ENCODE measurements at places on chromosomes 7 and 10. TPM values are rescaled to one million over a fixed set of nuclear protein-coding genes. Genes with fewer than 3 reads are reported as not detected.
A peak's percentile ranks its signal among the peaks of the same experiment; 100 is the strongest.

GRCh38 chr7:128837521-128837921 is 7.3 kb downstream of the FLNC start:
- DNase-seq, result no peak

- peak; percentile 78 for DNase-seq
Measured at GRCh38 chr7:20329389-20330238, 1.1 kb upstream of the ITGB8 start.

DNA sequence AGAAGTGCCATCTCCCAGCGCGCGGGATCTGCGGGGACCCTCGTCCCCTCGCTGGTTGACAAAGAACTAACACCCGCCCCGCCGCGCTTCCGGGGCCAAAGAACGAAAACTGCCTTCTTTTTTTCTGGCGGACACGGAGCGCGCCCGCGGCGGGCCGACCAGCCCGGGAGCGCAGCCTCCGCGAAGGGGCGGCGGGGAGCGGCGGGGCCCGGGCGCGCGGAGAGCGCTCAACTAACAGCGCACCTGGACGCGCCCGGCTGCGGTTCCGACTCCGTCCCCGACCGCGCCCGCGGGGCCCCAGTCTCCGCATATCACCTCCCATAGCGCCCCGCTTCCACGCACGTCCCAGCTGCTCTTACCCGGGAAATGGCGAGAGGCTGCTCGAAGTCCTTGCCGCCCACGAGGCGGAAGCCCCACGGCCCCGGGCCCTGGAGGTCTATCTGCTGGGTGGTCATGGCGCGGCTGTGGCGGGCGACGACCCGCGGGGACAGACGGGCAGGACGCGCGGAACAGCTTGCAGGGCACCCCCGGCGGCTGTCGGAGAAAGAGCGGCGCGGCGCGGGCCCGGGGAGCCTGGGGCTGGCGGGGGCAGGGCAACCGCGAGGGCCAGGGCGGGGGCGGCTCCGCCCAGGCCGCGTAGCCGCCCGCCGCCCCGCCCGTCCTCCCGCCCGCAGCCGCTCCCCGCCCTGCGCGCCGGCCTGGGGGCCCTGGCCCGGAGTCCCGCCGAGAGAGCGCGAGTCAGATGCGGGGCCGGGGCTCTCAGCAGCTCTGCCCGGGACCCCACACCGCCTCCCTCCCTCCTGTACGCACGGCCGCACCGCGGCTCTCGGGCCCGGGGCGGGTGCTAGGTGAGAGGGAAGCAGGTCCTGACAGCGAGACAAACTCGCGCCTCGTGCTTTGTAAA is at the start of gene PDLIM1:
TSS of gene PDLIM1 (minus strand) at position 543 of the 904 bp plus-strand sequence. CDS start at position 455, 88 bp downstream.
- DNase-seq, result no peak

DNA sequence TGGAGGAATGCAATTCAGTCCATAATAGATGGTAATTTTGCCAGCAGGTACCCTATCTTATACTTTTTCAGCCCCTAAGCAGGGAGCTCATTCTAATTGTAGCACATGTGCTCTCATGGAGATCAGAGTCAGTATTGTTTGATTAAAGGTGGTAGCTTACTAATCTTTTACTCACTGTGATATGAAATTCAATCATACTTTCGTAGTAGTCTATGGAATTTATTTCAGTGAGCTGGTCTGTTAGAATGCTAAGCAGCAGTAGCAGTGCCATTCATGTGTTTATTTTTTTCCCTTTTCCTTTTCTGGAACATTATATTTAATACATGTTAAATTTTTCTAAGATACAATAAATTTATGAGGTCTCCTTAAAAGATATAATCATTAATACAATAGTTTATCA is 109.0 kb downstream of the ST7 start:
- no peak for DNase-seq

DNA sequence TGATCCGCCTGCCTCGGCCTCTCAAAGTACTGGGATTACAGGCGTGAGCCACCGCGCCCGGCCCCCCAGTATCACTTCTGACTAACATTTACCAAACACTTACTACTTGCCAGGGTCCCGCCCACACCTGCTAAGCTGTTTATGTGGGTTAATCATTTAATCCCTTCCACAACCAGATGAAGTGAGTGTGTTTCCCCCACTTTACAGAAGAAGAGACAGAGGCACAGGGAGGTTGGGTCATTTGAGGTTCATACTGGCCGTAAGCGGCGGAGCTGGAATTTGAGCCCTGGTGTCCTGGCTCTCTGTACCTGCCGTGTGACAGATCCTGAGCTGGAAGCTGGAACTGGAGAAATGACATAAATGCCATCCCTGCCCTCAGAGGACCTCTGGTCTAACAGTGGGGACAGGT is 15.1 kb upstream of the VPS37D start:
- no peak for DNase-seq

DNA sequence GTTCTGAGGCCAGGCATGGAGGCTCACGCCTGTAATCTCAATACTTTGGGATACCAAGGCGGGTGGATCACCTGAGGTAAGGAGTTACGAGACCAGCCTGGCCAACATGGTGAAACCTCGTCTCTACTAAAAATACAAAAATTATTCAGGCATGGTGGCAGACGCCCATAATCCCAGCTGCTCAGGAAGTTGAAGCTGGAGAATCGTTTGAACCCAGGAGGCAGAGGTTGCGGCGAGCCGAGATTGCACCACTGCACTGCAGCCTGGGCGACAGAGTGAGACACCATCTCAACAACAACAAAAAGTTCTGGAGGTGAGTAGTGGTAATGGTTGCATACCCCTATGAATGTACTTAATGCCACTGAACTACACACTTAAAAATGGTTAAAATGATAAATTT is 60.3 kb upstream of the SP4 start:
- no peak for DNase-seq

DNA sequence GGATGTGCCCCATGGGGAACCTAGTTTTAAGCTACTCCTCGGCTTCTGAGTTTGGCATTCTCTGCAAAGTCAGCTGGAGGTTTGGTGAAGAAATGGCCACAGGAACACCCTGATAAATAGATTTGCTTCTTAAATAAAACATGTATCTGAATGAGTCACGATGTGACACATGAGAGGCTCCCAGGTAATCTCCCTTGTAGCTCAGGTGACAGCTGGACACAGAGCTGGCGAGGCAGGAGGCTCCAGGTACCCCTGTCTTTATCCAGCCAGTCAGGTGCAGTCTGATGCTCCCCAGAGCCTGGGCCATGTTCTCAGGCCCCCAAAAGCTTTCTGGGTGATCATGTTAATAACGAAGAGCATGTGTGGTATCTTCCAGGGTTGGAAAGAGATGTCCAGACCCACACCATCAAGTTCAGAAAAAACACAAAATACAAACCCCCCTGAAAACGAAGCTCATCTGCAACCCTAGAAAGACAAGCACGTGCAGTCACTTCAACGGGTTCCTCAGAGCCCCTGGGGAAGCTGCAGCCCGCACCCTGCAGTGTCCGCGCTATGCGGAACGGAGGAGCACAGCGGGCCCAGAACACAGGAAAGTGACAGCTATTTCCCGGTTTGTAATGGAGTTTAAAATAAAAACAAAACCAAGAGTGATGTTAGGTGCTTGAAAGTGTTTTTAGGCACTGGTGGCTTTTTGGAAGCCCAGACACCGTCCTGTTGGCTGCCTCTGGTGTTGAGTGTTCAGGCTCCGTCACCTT is 69.4 kb downstream of the ZRANB1 start:
- no peak for DNase-seq

GRCh38 chr10:78306358-78306757 is 272.7 kb downstream of the RPS24 start:
- DNase-seq, result no peak

DNA sequence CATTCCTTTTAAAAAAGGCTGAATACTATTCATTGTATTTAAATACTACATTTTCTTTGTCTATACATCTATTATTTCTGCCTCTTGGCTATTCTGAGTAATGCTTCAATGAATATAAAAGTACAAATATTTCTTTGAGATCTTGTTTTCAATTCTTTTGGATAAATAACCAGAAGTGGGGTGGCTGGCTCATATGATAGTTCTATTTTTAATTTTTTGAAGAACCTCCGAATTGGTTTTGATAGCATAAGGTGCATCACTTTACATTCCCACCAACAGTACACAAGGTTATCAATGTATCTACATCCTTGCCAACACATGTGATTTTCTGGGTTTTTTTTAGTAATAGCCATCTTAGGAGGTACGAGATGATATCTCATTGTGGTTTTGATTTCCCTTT is 72.5 kb downstream of the ZNF277 start:
- DNase-seq, result no peak

DNA sequence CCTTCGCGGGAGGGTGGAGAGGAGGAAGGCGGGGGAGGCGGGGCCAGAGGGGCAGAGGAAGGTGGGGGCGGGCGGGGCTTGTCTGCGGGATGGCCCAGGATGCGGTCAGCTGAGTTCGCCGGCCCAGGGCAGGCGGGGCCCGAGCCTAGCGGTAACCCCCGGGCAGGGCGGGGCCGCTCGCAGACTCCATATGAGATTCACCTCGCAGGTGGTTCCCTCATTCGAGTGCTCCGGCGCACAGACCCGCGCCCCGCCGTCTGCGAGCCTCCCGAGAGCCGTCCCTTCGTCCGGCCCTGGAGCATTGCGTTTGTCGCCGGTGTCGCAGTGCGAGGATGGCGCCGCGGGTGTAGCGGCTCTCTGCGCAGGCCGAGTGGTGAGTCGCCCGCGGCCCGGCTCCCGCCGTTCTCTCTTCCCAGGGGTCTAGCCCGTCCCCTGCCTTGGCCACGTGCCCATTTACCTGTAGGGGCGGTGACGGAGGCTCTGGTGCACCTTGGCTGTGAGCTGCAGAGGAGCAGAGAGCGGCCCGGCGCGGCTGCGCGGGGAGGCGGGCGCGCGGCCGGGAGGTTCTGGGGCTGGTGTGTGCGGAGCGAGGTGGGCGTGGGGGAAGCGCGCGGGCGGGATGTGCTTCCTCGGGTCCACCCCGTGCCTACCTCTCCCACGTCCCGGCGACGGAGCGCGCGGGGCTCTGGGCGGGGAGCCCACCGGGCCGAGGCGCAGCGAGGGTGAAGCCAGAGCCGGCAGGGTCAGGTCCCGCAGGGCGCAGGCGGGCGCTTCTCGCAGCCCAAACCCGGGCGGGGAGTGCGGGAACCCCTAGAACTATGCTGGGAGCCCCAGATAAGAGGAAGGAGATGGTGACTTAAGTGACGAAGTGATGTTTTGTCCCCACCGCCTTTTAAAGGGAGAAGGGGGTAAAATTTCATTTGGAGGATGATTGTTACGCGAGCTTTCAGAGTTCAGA is at the start of gene UPP1:
TSS of gene UPP1 (plus strand) at position 220 of the 958 bp plus-strand sequence. CDS start 5,519 bp downstream, outside the sequence.
- peak; percentile 90 for DNase-seq

DNA sequence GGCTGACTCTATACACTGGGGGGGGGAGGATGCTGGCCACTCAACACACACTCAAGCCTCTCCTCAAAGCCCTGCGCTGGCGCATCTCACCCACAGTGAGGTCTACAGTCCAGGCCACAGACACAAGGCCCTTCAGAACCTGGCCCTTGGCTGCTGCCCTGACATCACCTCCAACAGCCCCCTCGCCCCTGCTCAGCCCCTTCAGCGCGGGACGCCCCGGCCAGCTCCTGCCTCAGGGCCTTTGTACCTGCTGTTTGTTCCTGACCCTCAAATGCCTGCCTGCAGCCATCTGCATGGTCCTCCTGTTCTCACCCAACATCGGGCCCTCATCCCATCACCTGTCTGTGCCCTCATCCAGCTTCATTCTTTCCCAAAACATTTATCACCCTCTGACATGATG is 572.6 kb downstream of the DNAJB6 start:
- no peak for DNase-seq

DNA sequence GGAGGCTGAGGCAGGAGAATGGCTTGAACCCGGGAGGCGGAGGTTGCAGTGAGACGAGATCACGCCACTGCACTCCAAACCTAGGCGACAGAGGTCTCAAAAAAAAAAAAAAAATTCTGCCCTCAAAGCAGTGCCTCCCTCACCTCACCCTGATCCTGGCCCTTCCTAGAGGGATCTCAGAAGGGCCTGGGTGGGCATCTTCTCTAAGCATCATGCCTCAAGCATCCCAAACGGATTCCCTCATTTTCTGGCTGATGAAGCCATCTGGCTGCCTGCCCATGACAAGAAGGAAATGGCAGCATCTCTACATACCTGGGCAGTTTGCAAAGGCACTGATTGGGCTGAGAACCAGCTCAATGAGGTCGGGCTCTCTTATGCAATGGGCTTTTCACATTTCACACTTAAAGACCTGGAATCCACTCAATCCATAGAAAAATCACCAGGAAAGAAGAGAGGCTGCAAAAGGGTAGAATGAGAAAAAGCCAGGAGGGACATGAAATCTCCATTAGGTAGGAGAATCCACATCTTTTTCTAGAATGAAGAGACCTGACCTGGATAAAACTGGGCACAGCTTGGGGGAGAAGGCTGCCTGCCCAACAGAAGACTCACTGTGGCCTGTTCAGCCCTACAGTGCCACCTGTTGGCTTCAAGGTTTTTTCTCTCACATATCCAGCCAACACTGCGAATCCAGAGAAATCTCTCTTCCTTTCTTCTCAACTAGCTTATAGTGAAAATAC is 48.1 kb downstream of the PDLIM1 start:
- peak; percentile 57 for DNase-seq

DNA sequence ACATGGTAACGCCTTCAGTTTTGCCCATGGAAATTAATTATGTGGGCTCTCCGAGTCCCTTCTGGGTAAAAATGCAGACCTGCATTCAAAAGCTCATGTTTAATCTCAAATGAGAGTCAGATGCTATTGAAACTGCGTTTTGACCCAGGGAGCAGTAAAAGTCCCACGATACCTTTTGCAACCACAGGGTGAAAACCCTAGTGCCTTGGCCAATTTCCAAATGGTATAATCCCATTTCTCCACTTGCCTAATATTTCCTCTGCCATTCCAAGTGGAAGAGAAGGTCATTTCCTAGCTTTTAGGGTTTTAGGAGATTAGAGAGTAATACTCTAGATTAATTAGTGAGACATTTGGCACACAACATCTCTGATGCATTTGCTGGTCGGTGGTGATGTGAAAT is 132.5 kb downstream of the NRP1 start:
- DNase-seq, result no peak

DNA sequence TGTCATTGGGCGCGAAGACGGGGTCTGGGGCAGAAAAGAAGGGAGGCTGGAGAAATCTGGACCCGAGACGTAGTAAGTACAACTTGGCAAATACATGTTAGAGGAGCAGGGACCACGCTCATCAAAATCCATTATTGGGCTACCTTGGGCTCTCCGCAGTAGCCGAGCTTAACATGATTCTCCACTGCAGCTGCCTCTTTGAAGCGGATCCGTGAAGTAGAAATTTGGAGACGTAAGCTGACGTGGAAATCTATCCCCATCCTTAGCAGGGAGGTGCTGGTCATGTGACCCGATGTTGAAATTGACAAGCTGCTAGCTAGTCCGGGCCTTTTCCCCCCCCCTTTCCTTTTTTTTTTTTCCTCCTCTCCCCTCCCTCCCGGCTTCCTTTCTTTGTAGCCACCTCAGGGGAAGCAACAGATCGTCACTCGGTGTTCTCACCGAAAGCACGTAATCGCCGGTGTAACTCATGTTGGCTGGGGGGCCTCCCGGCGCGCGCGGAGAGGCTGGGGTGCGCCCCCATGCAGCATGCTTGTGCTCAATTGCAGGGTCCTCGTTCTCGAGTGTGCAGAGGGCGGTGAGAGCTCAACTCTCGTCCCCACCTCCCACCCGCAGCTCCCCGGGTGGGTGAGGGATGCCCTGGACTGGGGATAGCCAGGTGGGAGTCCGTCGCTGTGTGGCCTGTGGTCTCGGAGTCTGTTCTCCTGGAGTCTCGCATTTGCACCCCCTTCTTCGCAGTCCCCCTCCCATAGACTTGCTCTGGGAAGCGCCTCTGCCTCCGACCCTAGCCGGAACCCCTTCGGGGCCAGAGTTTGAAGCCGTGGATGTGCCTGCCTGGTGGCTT is at the start of gene HOXA11:
TSS of gene HOXA11 (minus strand) at position 220 of the 841 bp plus-strand sequence. CDS start at position 132, 88 bp downstream.
- no peak for DNase-seq

- DNase-seq, result peak; percentile 95
Measured at GRCh38 chr7:135335628-135336139, 102.0 kb downstream of the STRA8 start.

TSPAN12 gene
- 17.9 TPM for total RNA-seq

BHLHA15 gene
- total RNA-seq, result 2.7 TPM

GPC2 gene
- 44.8 TPM for total RNA-seq

AKR1C4 gene
- not detected for total RNA-seq

MET gene
- 12.9 TPM for total RNA-seq

All from H1 (cell line).